ENCODE measurements at places on chromosomes 3 and 15.

DNA sequence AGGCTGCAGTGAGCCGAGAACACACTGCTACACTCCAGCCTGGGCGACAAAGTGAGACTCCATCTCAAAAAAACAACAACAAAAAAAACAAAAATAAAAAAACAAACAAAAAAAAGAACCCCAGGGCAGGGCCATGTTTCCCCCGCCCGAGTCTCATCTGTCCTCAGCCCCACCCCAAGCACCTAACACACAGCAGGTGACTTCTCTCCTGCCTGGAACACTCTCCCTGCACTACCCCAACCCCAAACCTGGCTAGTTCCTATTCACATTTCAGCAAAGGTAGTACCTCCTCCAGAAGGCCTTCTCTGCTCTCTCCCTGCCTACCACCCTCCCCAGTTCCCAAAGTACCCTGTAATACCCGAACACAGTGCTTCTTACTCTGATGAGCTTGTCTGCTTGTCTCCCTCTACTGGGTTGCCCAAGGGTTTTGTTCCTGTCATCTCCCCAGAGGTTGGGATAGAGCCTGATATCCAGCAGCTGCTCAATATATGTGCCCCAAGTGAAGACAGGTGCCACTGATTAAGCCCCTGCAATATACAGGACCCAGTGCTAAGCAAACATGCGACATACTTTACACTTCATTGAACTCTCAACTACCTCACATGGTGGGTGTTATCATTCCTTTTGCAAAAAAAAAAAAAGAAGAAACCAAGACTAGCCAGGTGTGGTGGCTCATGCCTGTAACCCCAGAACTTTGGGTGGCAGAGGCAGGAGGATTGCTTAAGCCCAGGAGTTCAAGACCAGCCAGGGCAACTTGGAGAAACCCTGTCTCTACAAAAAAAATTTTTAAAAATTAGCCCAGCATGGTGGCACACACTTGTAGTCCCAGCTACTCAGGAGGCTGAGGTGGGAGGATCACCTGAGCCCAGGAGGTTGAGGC, 103.6 kb downstream of the DAPK2 start:
- DNase-seq: no peak

DNA sequence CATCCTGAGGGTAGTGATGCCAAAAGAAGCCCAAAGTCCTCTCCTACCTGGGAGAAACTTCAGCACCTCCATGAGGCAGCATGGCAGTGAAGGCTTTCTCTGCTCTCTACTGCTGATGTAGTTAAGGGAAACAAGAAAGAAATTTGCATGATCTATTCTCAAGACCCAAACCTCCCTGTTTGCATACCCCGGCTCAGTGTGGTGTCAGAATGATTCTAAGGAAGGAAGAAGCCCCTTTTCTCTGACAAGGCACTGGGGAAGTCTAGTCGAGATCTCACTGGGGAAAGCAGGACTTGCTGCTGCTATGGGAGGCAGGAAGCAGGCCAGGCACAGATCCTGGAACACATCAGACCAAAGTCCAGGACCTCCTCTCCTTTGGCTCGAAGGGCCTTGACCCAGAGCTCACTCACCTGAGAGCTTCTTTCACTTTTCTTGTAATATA, 89.4 kb upstream of the ICE2 start:
- no peak for DNase-seq

- DNase-seq: no peak
These were observed 59.7 kb downstream of the KCNAB1 start for GRCh38 chr3:156180077-156180476.

- DNase-seq: no peak
These were observed 186.2 kb upstream of the STT3B start for GRCh38 chr3:31346542-31346979.

- no peak for DNase-seq
These were observed 40.8 kb upstream of the KLF13 start for GRCh38 chr15:31285772-31286261.

- DNase-seq: peak; percentile 88
These were observed 153.7 kb upstream of the HES1 start for GRCh38 chr3:193982258-193982659.

GRCh38 chr15:92205255-92205739, 188.4 kb upstream of the ST8SIA2 start:
- DNase-seq: no peak

DNA sequence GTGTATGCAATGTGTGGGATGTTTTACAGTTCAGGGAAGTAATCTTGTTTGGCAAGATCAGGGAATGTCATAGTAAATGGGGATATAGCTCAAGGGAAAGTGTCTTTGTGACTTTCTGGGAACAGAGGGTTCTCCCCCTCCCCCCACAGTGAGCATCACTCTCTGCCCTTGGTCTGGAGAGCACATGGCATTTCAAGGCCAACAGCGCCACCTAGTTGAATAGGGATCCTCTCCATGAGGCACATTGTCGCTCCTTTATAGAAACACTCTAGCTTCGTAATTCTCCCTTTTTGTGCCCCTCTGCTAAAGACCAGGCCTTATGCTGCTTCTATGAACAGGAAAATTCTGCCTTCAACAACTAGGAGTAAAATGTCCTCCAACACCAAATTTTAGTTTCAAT, 37.1 kb upstream of the ARNT2 start:
- DNase-seq: no peak

DNA sequence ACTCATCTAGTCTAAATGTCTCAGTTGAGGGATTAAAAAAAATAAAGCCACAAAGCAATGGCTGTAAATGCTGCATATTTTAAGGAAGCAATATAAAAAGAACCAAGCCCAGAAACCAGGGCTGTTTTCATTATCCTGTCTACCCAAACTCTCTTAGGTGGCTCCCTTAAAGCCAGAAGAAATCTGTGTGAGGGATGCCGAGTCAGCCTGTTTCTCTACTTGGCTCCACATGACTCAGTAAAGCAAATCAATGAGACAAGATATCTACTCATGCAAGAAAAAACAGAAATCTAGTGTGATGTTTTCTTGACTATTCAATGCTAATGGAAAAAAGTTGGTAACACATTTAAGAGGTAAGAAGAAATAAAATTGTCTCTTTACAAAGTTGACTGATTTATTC, 296.2 kb downstream of the ZBTB20 start:
- DNase-seq: no peak

DNA sequence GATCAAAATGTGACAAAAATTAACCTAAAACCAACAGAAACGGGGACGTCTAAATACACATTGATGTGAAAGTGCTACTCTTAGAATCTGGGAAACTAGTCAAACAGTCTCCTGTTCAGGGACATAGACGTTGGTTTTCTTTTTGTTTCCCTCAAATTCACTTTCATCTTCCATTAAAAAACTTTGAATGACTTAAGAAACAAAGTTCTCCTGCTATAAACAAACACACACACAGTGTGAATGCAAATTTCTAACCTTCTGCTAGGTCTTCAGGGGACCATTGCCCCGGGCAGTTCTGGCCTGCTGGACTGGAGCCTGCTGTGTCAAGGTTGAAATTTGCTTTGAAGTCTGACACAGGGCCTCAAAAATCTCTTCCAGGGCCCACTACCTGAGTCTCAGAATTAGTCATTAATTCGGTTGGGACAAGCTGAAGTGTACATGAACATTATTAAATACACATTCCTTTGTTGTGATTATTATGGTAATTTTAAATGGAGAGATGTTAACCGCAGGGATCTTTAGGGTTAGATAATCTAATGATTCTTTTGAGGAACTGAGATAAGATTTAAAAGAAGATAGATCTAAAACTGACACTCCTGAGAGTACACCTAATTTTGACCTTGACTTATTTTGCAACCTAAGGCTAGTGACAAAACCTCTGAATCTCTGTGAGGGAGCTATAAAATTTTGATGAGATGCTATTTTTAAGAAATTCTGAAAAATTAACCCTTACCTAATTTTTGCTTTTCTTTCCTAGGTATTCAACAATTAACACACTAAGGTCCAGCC, 1260.4 kb downstream of the ROBO1 start:
- DNase-seq: no peak

- DNase-seq: no peak
These were observed 605.0 kb downstream of the TUSC7 start for GRCh38 chr3:117314441-117315150.

GRCh38 chr15:58431221-58432149, at the start of gene LIPC:
TSS of gene LIPC (plus strand) at chr15:58431991. CDS start at chr15:58432033, 42 bp downstream.
- no peak for DNase-seq

DNA sequence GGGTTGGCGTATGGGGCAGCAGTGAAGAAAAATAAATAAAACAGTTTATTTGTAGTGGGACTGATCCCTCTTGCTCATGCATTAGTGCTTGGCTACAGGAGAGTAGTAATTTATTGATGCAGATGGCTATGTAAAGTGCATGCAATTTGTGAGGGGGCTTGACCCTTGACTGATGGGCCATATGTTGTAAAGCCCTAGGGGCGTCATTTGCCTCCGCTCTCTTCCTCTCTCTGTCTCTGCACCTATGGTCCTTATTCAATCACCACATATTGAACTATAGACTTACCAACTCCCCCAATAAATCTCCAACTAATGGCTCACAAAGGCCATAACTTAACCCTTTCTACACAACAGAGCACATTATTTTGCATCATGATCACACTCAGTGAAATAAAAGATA, 227.7 kb downstream of the ROBO2 start:
- DNase-seq: no peak

GRCh38 chr15:57215326-57215725, 161.0 kb upstream of the CGNL1 start:
- DNase-seq: no peak

- DNase-seq: peak; percentile 70
These were observed 123.5 kb downstream of the RPLP1 start for GRCh38 chr15:69576035-69576526.

DNA sequence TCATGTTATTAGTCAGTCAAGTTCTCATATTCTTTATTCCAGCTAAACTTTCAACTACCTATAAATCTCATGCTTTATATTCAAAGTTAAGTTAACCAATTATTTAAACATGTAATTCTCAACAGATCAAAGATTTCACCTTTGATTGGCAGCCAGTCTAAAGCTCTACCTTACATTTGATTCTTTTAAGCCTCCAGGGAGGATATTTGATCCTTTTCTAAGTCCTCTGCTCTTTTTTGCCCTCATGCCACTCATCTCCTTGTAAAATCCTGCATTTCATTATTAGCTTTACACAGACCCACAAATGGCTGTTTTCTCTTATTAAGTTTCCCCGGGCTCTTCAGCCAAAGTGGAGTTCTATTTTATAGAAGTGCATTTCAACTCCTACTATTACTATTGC, 134.1 kb downstream of the NLGN1 start:
- no peak for DNase-seq

DNA sequence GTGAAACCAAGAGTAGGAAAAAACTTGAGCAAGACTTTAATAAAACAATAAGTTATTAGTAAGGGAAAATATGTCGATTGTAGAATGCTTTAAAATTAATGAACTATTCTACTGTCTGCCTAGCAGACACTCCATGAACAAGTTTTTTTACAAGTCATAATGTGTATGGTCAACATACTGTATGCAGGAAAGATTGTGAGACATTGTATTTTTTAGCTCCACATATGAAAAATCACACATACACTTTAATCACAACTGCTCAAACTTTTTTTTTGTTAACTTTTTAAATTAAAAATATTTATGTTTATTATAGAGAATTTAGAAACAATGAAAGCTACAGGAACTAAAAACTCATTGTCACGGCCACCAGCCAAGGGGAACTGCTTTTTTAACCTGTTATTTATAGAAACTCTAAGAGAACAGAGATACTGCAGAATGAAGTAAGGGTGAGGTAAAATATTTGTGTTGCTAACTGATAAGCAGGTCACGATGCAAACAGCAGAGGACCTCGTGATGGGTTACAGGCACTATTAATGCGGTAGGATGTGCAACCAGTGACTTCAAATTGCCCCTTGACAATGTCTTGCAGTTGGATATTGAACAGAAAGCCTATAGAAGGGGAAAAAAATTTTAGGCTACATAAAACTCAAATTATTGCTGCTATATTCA, 53.0 kb downstream of the THSD4 start:
- DNase-seq: no peak

- no peak for DNase-seq
These were observed 166.8 kb upstream of the LRTM1 start for GRCh38 chr3:55094676-55095075.

- DNase-seq: no peak
These were observed 83.9 kb downstream of the TLE3 start for GRCh38 chr15:70013656-70014313.

- DNase-seq: no peak
These were observed 4.4 kb downstream of the ITIH3 start for GRCh38 chr3:52798978-52799476.

DNA sequence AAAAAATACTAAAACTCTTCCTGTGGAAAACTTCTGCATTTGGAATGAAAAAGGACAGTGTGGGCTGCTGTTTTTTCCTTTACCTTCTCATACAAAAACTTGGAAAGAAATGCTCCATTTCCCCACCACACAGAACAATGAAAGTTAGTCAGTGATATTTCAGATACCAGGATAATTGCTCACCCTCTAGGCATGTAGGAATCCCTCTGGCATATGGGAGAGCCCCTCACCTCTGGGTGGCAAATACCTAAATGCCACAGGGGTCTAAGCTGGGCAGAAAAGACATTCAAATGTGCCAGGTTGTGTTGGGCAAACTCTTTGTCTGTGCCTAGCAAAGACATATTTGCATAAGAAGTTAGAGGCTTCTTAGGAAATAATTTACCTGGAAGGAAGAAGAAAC, 560.3 kb upstream of the NR2F2 start:
- DNase-seq: no peak

- DNase-seq: no peak
These were observed 58.7 kb downstream of the RETNLB start for GRCh38 chr3:108698461-108698860.

GRCh38 chr15:80550908-80551260, 144.2 kb upstream of the ABHD17C start:
- no peak for DNase-seq

GRCh38 chr3:157438194-157438730, 1.6 kb downstream of the PTX3 start:
- DNase-seq: no peak

- DNase-seq: no peak
These were observed 4.1 kb downstream of the XCR1 start for GRCh38 chr3:46022909-46023785.

GRCh38 chr3:12506201-12506709, 22.0 kb downstream of the TSEN2 start:
- DNase-seq: no peak

GRCh38 chr15:101121511-101122090, 130.2 kb downstream of the CHSY1 start:
- peak; percentile 89 for DNase-seq

GRCh38 chr15:68601206-68602197, 22.7 kb downstream of the CORO2B start:
- DNase-seq: peak; percentile 50

GRCh38 chr3:18010001-18010400, 267.6 kb upstream of the TBC1D5 start:
- no peak for DNase-seq

- no peak for DNase-seq
These were observed 108.8 kb upstream of the PLAAT1 start for GRCh38 chr3:193132241-193132640.

Measured in Right ventricle myocardium superior (tissue), 1 donor.